ENCODE measurements at places on chromosomes 7 and 10.

GRCh38 chr7:74542558-74543117 is 88.9 kb downstream of the GTF2IRD1 start:
- H3K27ac ChIP-seq: no peak overlapping the region
- no peaks in the 10 kb centered on the region for H3K4me1 ChIP-seq
- no peak overlapping the region for H3K4me3 ChIP-seq
- DNase-seq: no peak
- no peaks in the 10 kb centered on the region for H3K27me3 ChIP-seq

DNA sequence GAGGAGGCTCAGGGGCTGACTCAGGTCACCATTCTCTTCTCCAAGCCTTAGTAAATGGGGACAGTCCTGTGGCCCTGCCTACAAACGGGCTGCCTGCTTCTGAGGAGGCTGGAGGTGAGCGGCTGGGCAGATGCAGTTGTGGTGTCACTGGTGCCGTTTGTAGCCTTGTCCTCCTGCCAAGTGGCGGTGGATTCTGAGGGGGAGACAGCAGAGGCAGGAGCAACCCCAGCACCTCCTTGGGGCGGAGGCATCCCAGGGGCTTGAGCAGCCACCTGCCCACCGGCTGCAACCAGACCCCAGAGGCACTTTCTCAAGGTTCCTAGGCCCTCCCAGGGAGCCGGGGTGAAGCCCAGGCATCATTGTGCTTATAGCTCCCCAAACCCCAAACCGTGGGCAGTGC is 112.5 kb downstream of the ZMIZ1 start:
- H3K27me3 ChIP-seq: no peaks in the 10 kb centered on the region
- DNase-seq: no peak
- no peaks in the 10 kb centered on the region for H3K36me3 ChIP-seq
- H3K4me3 ChIP-seq: no peak overlapping the region
- H3K27ac ChIP-seq: peak overlapping the region; percentile 14

- peak; percentile 21 for DNase-seq
- H3K4me3 ChIP-seq: no peak overlapping the region
- no peaks in the 10 kb centered on the region for H3K27me3 ChIP-seq
- no peaks in the 10 kb centered on the region for H3K36me3 ChIP-seq
- no peaks in the 10 kb centered on the region for H3K4me1 ChIP-seq
- H3K27ac ChIP-seq: no peak overlapping the region
Observed at GRCh38 chr7:79282070-79282694, 171.3 kb downstream of the MAGI2 start.

GRCh38 chr10:89646889-89647657 is 2.0 kb upstream of the PANK1 start:
- H3K27ac ChIP-seq: no peak overlapping the region
- no peaks in the 10 kb centered on the region for H3K4me1 ChIP-seq
- no peak for DNase-seq
- no peak overlapping the region for H3K4me3 ChIP-seq
- no peaks in the 10 kb centered on the region for H3K27me3 ChIP-seq

GRCh38 chr7:94250987-94251386 is 143.7 kb upstream of the COL1A2 start:
- no peaks in the 10 kb centered on the region for H3K4me1 ChIP-seq
- no peak overlapping the region for H3K4me3 ChIP-seq
- H3K27me3 ChIP-seq: no peaks in the 10 kb centered on the region
- H3K36me3 ChIP-seq: no peaks in the 10 kb centered on the region
- no peak overlapping the region for H3K27ac ChIP-seq

DNA sequence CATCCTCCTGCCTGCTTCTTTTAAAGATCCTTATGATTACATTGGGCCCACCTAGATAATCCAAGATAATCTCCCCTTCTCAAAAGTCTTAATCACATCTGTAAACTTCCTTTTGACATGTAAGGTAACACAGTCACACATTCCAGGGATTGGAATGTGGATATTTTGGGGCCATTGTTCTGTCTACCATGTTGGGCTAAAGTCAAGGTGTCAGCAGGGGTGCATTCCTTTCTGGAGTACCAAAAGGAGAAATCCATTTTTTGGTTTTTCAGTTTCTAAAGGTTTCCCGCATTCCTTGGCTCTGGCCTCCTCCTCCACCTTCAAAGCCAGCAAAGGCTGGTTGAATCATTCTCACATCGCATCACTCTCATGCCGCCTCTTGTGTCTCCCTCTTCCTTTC is 197.6 kb upstream of the NFE2L3 start:
- DNase-seq: no peak
- no peaks in the 10 kb centered on the region for H3K36me3 ChIP-seq
- no peak overlapping the region for H3K27ac ChIP-seq

DNA sequence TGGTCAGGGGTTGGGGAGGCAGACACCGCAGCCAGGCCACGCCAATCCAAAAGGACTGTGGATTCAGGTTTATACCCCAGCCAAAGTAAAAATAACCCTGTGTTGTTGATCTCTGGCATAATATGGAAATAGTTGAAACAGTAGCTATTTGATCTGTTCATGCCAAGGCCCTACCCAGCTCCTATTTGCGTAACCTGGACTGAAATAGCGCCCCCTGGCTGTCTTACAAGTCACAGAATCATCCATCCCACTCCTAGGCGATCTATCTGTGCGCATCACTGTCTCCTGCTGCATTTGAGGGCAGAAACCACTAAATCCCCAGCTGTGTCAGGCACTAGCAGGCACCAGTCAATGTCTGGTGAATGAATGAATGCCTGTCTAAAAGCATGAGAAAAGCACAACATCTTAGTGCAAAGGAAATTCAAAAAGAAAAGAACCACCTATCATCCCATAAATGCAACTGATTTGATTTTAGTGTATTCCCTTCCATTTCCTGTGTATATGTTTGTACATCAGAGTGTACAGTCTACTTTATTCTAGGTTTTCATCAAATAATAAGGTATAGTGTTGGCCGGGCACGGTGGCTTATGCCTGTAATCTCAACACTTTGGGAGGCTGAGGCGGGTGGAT is 160.0 kb downstream of the SLIT1 start:
- H3K4me1 ChIP-seq: no peaks in the 10 kb centered on the region
- H3K36me3 ChIP-seq: no peaks in the 10 kb centered on the region
- DNase-seq: peak; percentile 59

GRCh38 chr10:5293691-5294550 is 70.8 kb upstream of the UCN3 start:
- H3K4me1 ChIP-seq: no peaks in the 10 kb centered on the region
- DNase-seq: no peak
- H3K4me3 ChIP-seq: no peak overlapping the region
- no peak overlapping the region for H3K27ac ChIP-seq

DNA sequence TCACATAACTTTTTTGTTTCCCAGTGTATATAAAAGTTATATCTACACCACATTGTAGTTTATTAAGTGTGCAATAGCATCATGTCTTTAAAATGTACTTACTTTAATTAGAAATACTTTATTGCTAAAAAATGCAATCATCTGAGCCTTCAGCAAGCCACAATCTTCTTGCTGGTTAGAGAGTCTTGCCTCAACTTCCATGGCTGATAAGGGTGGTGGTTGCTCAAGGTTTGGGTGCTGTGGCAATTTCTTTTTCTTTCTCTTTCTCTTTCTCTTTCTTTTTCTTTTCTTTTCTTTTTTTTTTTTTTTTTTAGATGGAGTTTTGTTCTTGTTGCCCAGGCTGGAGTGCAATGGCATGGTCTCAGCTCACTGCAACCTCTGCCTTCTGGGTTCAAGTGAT is 360.0 kb downstream of the MAGI2 start:
- H3K4me1 ChIP-seq: no peaks in the 10 kb centered on the region
- no peak for DNase-seq
- H3K27ac ChIP-seq: no peak overlapping the region

- no peak for DNase-seq
- no peaks in the 10 kb centered on the region for H3K36me3 ChIP-seq
- no peak overlapping the region for H3K27ac ChIP-seq
- H3K4me1 ChIP-seq: no peaks in the 10 kb centered on the region
- no peaks in the 10 kb centered on the region for H3K27me3 ChIP-seq
Observed at GRCh38 chr7:14630048-14630447, 272.5 kb downstream of the DGKB start.

- H3K4me3 ChIP-seq: no peak overlapping the region
- no peak for DNase-seq
- no peaks in the 10 kb centered on the region for H3K27me3 ChIP-seq
- no peaks in the 10 kb centered on the region for H3K4me1 ChIP-seq
- no peak overlapping the region for H3K27ac ChIP-seq
- H3K36me3 ChIP-seq: no peaks in the 10 kb centered on the region
Observed at GRCh38 chr10:77628906-77629730, 8.5 kb downstream of the KCNMA1 start.

GRCh38 chr7:27184337-27185012 is 557 bp downstream of the HOXA11 start:
- peak overlapping the region; percentile 61 for H3K4me3 ChIP-seq
- peaks cover 41% of the 10 kb centered on the region for H3K4me1 ChIP-seq
- H3K36me3 ChIP-seq: no peaks in the 10 kb centered on the region
- peak overlapping the region; percentile 62 for H3K27ac ChIP-seq
- H3K27me3 ChIP-seq: no peaks in the 10 kb centered on the region

DNA sequence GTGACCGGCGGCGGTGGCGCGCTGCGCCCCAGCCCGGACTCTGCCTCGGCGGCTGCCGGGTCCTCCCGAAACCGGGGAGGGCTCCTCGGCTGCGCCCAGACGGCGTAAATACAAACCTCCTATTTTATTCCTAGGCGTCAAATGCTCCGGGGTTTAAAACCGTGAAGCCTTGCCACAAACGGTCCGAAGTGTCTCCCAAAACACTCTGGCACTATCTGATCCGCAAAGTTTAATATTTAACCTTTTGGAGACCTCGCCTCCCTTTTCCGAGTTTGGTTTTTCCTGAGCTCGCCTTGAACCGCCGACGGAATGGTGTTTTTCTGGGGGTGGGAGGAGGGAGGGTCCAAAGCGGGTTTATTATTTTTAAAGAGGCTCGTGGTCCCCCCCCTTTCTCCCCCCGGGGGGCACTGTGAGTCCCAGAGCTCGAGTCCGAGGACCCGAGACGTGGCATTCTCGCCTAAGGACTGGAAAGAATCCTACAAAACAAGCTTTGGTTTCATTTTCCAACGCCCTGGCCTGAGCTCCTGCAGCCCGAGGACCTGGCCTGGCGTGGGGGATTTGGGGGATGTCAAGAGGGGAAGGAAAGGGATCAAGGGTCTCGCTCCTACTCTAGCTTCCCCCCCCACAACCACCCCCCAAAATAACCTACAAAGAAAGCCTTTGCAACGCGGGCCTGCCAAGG is 1.8 kb downstream of the TNRC18 start:
- no peaks in the 10 kb centered on the region for H3K36me3 ChIP-seq
- peaks cover 3% of the 10 kb centered on the region for H3K4me1 ChIP-seq
- H3K4me3 ChIP-seq: peak overlapping the region; percentile 97
- peak overlapping the region; percentile 98 for H3K27ac ChIP-seq

GRCh38 chr10:69718951-69719350 is 82.8 kb upstream of the COL13A1 start:
- H3K4me3 ChIP-seq: no peak overlapping the region
- no peaks in the 10 kb centered on the region for H3K4me1 ChIP-seq
- H3K36me3 ChIP-seq: no peaks in the 10 kb centered on the region
- no peaks in the 10 kb centered on the region for H3K27me3 ChIP-seq
- H3K27ac ChIP-seq: no peak overlapping the region

GRCh38 chr10:76133597-76134255 is 702.3 kb downstream of the LRMDA start:
- H3K36me3 ChIP-seq: no peaks in the 10 kb centered on the region
- no peaks in the 10 kb centered on the region for H3K27me3 ChIP-seq
- no peaks in the 10 kb centered on the region for H3K4me1 ChIP-seq
- no peak overlapping the region for H3K4me3 ChIP-seq
- no peak overlapping the region for H3K27ac ChIP-seq

- H3K27ac ChIP-seq: no peak overlapping the region
- H3K4me3 ChIP-seq: no peak overlapping the region
- H3K4me1 ChIP-seq: no peaks in the 10 kb centered on the region
- no peaks in the 10 kb centered on the region for H3K27me3 ChIP-seq
Observed at GRCh38 chr10:70549351-70549961, 53.1 kb downstream of the PRF1 start.

- H3K36me3 ChIP-seq: no peaks in the 10 kb centered on the region
- H3K27ac ChIP-seq: no peak overlapping the region
- DNase-seq: peak; percentile 22
- no peak overlapping the region for H3K4me3 ChIP-seq
- no peaks in the 10 kb centered on the region for H3K27me3 ChIP-seq
Observed at GRCh38 chr7:32616625-32617024, 121.3 kb downstream of the AVL9 start.

DNA sequence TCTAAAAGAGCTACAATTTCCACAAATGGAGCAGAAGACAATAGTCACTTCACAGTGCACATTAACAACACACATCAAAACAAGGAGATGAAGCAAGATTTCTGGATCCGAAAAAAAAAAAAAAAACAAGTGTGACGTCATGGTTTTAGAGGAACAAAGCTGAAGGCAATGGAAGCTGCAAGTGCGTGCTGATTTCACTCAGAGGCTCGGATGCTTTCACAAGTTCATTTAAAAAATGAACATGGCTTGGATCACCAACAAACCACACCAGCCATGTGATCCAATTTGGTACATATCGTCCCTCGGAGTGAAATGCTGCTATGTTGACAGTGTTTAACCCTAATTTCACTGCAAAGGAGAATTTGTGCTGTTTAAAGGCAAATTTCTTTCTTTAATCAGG is 337.0 kb upstream of the PRKCQ start:
- H3K27me3 ChIP-seq: no peaks in the 10 kb centered on the region
- peak overlapping the region; percentile 50 for H3K27ac ChIP-seq
- no peak for DNase-seq

DNA sequence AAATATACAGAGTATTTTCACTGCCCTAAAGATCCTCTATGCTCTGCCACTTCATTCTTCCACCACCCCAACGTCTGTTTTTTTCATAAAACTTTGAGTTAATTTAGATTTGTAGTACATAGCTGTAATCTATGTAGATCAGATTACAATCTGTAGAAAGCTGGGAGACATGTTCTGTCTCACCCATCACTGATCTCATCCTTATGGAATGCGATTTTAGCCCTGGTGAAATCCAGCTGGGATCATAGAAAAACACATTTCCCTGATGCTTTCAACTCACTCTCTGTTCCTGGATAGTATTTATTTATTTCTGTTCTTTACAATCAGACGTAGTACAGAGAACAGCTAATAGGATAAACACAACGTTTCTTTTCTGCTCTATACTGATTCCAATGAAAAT is 521.0 kb downstream of the KIF20B start:
- peaks cover 5% of the 10 kb centered on the region for H3K4me1 ChIP-seq
- no peak overlapping the region for H3K4me3 ChIP-seq
- no peak for DNase-seq
- no peak overlapping the region for H3K27ac ChIP-seq
- H3K36me3 ChIP-seq: no peaks in the 10 kb centered on the region

DNA sequence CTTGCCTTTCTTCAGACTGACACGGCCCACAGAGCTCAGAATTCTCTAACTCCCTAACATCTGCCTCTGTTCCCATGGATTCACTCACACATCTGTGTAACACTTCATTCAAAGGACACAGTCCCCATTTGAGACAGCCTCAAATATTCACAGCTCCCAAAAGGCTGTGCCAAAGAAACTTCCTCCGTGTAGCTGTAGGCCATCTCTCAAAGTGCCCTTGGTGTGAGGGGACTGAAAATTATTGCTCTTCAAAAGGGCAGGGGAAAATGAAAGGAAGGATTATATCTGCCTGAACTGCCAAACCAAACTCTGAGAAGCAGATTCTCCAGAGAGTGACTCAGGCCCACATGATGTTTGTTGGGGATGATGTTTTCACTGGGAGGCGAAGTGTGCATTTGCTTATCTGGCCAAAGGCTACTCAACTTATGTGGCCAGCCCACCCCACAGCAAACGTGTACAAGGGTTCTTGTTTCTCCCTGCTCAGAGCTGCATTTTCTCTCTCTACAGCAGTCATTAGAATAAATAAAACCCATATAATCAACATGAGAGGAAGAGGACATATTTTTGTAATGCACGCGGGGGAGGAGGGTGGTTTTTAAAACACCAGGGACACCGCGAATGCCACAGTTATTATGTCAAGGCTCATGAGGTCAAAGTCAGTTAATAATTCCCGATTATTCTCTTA is 302.4 kb upstream of the NFE2L3 start:
- peak overlapping the region; percentile 90 for H3K27ac ChIP-seq
- H3K36me3 ChIP-seq: no peaks in the 10 kb centered on the region
- peaks cover 4% of the 10 kb centered on the region for H3K4me1 ChIP-seq
- H3K27me3 ChIP-seq: peaks cover 42% of the 10 kb centered on the region
- no peak overlapping the region for H3K4me3 ChIP-seq
- peak; percentile 83 for DNase-seq
